ENCODE measurements at places on chromosomes 3 and 15. TPM values are rescaled to one million over a fixed set of nuclear protein-coding genes. Genes with fewer than 3 reads are reported as not detected.

Gene HRG
- polyA plus RNA-seq: 22.8 TPM

Gene HHATL
- polyA plus RNA-seq: not detected

Gene CCR8
- not detected for polyA plus RNA-seq

Gene PPM1L
- 2.8 TPM for polyA plus RNA-seq

Gene SLC24A5
- not detected for polyA plus RNA-seq

Gene CYP19A1
- not detected for polyA plus RNA-seq

Gene KBTBD13
- not detected for polyA plus RNA-seq

Gene CHRNA3
- polyA plus RNA-seq: not detected

Gene ATP13A5
- polyA plus RNA-seq: not detected

Gene CCR3
- polyA plus RNA-seq: not detected

Gene ECE2
- not detected for polyA plus RNA-seq

Gene SLC6A1
- not detected for polyA plus RNA-seq

Gene ANKRD63
- polyA plus RNA-seq: not detected

Gene MAP2K5
- polyA plus RNA-seq: 14.1 TPM

Gene SERPINI2
- not detected for polyA plus RNA-seq

Gene QTRT2
- polyA plus RNA-seq: 4.7 TPM

Gene PAQR5
- 32.7 TPM for polyA plus RNA-seq

Gene DNAH12
- polyA plus RNA-seq: not detected

Gene NDN
- 29.5 TPM for polyA plus RNA-seq

Gene POPDC2
- 7.3 TPM for polyA plus RNA-seq

Gene PLA2G4D
- polyA plus RNA-seq: not detected

Gene MASP1
- polyA plus RNA-seq: 2.8 TPM

Gene ETV5
- 5.1 TPM for polyA plus RNA-seq

Gene LZTFL1
- polyA plus RNA-seq: 13.9 TPM

Gene GOLGA6L10
- 0.45 TPM for polyA plus RNA-seq

Gene C15orf62
- 0.47 TPM for polyA plus RNA-seq

Gene NEK10
- polyA plus RNA-seq: 1.0 TPM

Gene EIF1B
- 97.8 TPM for polyA plus RNA-seq

Gene CYP1A2
- polyA plus RNA-seq: not detected

Gene LMOD3
- 0.28 TPM for polyA plus RNA-seq

Gene STRIT1
- 1.8 TPM for polyA plus RNA-seq

Gene RCCD1
- polyA plus RNA-seq: 11.6 TPM

Gene ELP6
- 46.1 TPM for polyA plus RNA-seq

Gene CFAP20DC
- polyA plus RNA-seq: 0.73 TPM
